ENCODE measurements at places on chromosomes 5 and 9.
A peak's percentile ranks its signal among the peaks of the same experiment; 100 is the strongest.

- no peak for DNase-seq
Observed at GRCh38 chr9:124187311-124187710, 70.4 kb upstream of the NEK6 start.

DNA sequence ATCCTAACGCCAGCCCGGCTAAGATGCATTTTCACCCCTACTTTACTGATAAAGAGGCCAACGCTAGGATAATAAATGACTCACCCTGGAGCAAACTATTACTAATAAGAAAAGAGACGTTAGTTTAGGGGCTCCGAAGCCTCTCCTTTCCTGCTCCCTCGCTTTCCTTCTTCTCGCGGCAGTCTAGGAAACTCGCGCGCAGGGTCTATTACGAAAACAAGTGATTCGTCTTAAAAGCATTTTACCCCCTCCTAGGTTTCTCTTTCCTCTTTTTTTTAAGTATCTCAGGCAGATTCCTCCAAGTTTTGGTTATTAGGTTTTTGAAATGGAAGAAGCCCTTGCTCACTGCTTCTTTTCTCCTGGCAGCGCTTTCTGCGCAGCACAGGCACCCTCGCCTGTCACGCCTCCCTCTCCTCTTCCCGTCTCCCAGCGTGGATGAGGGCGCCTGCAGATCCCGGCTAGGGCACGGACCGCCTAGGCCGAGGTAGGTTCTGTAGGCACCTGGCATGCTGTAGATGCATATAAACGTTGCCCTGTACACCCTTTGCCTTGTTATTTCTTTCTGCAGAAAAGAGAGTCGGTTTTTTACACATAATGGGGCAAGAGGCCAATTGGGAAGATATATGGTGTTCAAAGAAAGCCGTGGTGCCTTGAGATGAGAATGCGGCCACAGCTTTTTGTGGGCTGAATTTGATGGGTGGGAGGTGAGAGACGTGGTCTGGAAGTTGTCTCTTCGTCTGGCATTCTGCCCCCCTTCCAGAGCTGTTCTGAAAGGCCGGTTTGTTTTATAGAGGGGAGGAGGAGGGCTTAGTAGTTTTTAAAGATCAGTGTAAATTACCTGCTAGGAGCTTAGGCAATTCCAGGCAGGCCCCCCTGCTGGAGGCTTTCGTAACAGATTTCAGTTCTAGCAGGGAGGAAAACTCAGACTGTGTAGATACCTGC is 983 bp downstream of the GCNT1 start:
- no peak for DNase-seq

DNA sequence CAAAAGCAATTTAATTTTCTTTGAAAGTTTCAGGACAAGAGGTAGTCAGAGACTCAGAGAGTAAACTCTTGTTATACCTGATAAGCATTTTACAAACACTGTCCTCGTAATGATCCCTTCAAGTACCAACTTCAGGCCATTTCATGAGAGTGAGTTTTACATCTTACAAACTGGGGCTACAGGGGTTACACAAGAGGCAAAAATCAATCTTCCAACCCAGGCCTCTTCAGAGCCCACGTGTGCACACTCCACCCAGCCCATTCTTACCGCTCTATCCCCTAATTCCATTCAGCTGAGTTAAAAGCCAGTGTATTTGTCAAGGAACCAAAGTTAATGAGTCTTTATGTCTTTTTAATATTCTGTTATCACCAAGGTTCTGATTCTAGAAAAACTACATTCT is 46.5 kb downstream of the PSMB7 start:
- DNase-seq: no peak

DNA sequence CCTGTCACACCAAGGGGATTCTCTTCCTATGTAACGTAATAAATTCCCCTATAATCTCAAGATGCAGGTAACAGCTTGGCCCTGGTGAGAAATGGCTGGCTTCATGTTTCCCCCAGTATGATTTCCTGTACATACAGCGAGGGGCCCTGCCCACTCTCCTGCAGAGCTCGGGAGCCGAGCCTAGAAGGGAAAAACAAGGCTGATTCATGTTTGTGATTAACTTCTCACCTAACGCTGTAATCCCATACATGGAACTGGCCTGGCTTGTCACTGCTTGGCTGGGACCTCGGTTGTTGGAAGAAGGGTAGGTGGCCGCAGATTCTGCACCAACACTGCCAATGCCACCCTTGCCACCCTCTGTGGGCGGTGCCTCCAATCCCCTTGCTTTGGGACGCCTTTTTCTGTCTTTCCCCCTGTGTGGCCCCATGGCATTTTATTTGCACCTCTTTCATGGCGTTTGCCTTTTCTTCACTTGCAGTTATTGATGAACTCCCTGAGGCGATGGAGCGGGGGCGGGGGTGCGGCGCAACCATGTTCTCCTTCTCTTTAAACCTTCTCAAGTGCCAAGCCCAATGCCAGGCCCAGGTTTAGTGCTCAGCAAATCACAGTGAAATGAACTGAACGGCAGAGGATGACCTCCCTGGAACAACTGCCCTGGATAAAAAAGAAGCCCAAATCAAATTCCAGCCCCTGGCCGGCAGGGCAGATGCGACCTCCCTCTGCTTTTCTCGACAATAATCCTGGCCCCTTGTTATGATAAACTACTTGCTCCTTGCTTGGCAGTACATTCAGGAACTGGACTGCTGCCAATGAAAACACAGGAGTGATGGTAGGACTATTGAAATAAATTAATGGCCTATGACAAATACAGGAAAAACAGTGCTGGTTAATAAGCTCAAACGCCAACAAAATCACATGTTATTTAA is 108.1 kb downstream of the TMEM174 start:
- DNase-seq: peak; percentile 91

GRCh38 chr9:114172981-114173833 is 17.9 kb downstream of the COL27A1 start:
- DNase-seq: no peak

DNA sequence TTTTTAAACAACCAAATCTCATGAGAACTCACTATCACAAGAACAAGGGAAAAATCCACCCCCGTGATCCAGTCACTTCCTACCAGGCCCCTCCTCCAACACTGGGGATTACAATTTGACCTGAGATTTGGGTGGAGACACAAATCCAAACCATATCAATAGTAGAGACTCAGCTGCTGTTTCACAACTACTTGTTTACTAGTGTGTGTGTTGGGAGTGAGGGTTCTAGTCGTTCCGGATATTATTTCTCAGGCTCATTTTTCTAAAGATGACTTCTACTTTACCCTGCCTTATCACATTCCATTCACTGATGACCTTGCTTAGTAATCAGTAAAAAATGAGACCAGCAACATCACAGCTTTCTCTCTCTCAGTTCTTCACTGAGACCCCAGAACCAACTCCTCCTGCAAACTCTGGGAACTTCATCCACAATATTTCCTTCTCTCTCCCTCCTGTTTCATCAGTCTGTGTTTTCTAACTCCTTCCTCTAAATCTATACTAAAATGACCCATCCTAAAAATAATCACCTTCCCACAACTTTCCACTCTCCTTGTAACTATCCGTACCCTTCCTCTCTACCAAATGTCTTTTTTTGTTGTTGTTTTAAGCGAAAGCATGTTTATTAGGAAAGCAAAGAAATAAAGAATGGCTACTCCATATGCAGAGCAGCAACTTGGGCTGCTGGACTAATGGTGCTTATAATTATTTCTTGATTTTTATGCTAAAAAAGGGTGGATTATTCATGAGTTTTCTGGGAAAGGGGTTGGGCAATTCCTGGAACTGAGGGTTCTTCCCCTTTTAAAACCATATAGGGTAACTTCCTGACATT is 121.5 kb upstream of the SPRY4 start:
- DNase-seq: peak; percentile 70

DNA sequence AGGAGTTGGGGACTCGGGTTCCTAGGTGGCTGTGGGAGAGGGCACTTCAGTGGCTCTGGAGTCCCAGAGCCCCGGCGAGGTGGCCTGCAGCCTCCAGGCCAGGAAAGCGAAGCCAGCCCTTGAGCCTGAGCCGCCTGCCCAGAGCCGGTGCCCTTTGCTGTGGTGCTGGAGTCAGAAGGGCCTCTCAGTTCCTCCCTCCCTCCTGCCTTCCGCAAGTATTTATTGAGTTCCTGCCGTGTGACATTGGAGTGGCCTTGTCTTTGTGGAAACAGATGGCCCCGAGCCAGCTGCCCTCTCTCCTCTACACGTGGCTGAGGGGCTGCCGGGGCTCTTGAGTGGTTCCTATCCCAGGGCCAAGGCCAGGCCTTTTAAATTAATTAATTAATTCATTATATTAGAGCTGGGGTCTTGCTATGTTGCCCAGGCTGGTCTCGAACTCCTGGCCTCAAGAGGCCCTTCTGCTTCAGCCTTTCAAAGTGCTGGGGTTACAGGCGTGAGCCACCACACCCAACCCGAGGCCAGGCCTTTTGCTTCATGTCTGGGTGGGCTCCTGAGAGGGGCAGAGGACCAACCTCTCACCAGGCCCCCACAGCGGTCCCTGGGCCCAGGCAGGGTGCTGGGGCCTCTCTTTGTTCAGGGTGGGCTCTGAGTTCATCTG is 45.6 kb upstream of the IER5L start:
- DNase-seq: no peak

DNA sequence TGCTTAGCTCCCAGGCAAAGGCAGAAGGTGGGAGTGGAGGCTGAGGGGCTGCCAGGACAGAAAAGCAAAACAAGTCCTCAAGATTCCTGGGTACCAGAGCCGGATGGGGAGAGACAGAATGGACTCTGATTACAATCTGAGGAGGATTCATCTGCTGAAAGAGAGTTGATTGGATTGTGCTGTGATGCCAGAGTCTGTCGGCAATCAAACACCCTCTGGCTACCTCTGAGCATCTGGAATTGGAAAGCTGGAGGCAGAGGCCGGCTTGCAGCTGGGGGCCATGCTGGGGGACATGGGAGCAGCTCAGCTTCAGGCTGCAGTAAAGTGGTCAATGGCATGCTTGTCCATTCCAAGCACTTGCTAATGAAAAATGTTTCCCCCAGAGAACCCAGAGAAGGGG is 59.3 kb downstream of the ASTN2 start:
- no peak for DNase-seq

- DNase-seq: no peak
Observed at GRCh38 chr9:21395778-21396717, 10.8 kb upstream of the IFNA2 start.

DNA sequence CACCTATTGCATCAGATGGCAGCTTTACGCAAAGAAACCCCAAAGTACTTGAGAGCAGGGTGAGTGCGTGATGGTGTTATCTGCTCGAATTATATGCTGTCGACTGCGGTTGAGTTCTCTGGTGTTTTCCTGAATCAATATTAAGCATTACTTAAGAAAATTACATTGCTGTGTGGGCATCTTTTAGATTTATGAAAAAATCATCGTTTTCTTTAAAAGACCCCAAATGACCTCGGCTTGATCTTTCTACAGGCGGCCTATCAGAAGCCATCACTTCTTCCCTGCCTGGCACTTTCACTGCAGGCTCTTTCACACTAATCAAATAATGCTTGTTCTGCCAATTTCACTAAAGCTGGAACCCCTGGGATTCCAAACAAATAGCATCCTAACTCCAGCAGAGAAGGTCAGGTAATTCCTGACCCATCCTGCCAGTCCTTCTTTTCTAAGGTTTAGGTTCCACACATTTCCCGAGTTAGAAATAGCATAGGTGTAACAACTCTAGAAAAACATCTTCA is 1.7 kb downstream of the UBE2QL1 start:
- no peak for DNase-seq

GRCh38 chr5:108556441-108557145 is 174.7 kb upstream of the FBXL17 start:
- no peak for DNase-seq

- no peak for DNase-seq
Observed at GRCh38 chr5:112975721-112976431, 722 bp upstream of the DCP2 start.

DNA sequence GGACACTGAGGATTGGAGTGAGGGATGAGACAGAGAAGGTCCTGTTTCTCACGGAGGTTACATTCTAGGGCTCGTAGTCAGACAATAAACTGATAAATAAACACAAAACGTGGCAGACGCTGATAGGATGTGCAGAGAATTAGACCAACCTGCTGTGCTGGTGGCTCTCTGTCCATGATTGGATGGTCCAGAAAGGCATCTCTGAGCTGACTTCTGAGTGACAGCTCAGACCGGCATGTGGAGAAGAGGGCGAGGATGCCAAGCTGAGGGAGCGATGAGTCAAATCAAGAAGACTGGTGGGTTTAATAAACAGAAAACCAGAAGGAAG is 132.3 kb upstream of the TAF11L2 start:
- DNase-seq: no peak

- no peak for DNase-seq
Observed at GRCh38 chr9:89605465-89606048, 745 bp downstream of the GADD45G start.

DNA sequence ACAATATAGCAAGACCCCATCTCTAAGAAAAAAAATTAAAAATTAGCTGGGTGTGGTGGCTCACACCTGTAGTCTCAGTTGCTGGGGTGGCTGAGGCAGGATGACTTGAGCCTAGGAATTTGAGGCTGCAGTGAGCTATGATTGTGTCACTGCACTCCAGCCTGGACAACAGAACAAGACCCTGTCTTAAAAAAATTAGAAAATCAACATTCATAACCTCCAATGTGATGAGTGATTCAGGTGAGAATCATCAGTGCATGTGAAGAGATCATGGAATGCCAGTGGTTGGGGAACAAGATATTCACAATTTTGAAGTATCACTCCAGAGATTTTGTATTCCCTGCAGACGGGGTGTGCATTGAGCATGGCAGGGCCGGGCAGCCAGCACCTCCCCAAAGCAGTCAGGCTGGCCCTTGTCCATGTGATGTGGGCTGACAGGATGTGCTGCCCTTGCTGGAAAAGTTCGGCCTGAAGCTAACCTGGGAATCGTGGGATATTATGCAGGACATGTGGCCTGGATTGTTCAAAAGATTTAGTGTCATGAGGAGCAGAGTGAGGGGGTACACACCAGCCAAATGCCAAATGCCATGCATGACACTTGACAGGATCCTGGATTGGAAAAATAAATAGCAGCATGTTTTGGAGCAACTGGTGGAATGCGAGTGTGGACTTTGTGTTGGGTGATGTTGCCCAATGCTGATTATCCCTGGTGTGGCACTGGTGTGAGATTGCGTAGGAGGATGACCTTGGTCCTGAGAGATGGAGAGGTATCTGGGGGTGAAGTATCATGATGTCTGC is 189.0 kb downstream of the RGS3 start:
- no peak for DNase-seq

GRCh38 chr5:80035839-80036238 is 691 bp downstream of the THBS4 start:
- DNase-seq: no peak

- no peak for DNase-seq
Observed at GRCh38 chr5:9505225-9505624, 40.6 kb downstream of the SEMA5A start.

DNA sequence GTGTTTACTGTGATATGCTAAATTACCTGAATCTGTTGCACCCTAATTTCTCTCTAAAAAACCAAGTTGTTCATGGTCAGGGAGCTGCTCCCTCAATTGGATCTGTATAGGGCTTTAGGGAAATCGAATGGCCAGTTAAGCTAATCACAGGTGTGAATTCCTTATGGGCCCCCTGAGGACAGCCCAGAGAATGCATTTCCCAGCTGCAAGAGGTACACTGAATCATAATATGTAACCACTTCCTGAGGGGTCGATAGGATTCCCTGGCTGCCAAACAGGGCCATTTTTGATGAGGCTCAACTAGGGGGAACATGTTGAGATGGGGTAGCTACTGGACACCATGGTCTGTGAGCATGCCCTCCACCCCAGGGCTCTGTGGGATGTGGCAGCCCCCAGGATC is 478.6 kb downstream of the CCDC171 start:
- DNase-seq: no peak

- DNase-seq: no peak
Observed at GRCh38 chr9:107361816-107362215, 78.7 kb downstream of the RAD23B start.

GRCh38 chr5:91311697-91312501 is 71.2 kb downstream of the ARRDC3 start:
- peak; percentile 83 for DNase-seq

GRCh38 chr5:43369651-43370050 is 42.5 kb downstream of the CCL28 start:
- DNase-seq: no peak

Measured in retinal pigment epithelial cell (primary cell).